ENCODE measurements at places on chromosomes 6 and 20.

GRCh38 chr6:111743360-111743759, 129.9 kb downstream of the FYN start:
- no peak for DNase-seq

- DNase-seq: no peak
Observed at GRCh38 chr6:170437719-170438401, 115.2 kb downstream of the PSMB1 start.

DNA sequence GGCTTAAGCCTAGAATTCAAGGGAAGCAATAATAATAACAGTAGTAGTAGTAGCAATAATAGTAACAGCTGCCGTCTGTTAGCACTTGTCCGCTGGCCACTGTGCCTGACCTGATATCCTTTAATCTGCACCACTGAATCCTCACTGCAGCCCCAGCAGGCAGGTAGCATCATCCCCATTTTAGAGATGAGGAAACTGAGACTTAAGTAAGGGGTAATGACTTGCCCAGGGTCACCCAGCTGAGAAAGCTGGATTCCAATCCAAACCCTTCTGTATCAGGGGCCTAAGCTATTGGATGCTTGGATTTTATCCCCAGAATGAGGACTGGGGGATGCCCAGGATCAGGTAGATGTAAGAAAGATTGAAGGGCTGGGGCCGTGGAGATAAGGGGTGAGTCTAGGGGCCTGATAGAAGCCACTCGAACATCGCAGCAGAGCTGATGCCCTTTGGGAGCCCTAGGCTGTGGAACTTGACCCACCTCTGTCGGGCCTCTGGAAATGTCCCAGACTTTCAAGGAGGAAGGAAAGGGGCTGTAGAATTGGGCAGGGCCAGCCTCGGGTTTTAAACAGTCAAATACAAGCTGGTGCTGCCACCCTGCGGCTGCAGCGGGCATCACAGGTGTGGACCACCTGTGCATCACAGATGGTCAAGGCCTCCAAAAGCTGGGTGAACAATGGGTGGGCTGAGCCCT, 102.1 kb upstream of the MYL9 start:
- peak; percentile 93 for DNase-seq

DNA sequence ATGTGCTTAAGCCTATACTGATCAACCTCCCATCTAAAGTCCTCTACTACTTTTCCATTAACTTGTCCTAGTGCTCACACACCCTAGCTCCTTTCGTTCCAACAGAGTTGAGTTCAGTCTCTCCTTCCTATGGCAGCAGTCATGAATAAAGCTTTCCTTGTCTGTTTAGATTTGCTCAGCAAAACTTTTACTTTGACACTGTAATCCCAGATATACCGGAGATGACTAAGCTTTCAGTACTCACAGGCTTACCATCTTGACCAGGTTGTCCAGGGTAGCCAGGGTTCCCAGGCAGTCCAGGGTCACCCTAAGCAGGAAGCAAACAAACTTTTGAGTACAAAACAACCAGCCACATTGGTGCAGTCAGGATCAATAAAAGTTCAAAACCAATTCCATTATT, 90.7 kb downstream of the COL21A1 start:
- no peak for DNase-seq

DNA sequence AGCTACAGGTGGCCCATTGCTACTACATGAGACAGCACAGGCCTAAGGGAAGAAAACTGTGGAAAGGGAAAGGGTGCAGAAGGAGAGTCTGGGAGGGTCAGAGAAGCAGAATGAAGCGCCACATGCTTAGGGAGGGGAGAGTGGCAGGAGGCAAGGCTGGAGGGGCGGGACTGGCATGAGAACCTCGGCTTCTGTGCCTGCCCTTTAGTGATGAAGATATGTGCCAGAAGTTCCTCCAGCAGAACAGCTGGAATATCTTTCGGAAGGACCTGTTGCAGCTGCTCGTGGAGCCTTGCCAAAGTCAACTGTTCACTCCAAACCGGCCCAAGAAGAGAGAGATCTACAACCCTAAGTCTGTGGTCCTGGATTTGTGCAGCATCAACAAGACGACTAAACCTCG, 61.8 kb downstream of the CNBD2 start:
- no peak for DNase-seq

- no peak for DNase-seq
Observed at GRCh38 chr20:64131406-64131805, 24.0 kb upstream of the NPBWR2 start.

DNA sequence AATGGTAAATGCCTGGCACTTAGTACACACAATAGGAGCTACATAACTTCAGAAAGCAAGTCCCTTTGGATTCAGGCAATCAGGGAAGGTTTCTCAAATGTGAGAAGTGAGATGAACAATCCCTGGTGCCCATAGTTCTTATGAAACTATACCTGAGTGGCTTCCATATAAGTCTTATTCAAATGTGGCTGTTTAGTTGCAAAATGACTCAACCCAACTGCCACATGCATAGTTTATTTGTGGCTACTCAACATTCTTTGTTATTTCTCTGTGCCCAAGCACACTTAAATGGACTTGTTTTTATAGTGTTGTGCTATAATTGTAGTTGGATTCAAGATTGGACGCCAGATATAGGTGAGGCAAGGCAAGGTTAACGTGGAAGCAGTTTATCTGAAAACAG, 93.7 kb upstream of the ATXN1 start:
- DNase-seq: no peak

GRCh38 chr20:58839474-58839874, 11.2 kb downstream of the GNAS-AS1 start:
- peak; percentile 75 for DNase-seq

- no peak for DNase-seq
Observed at GRCh38 chr6:17197607-17198006, 83.6 kb upstream of the RBM24 start.

- DNase-seq: no peak
Observed at GRCh38 chr6:142013287-142013686, 119.4 kb upstream of the GJE1 start.
